ENCODE measurements at places on chromosomes 4 and X. TPM values are rescaled to one million over a fixed set of nuclear protein-coding genes. Genes with fewer than 3 reads are reported as not detected.

DNA sequence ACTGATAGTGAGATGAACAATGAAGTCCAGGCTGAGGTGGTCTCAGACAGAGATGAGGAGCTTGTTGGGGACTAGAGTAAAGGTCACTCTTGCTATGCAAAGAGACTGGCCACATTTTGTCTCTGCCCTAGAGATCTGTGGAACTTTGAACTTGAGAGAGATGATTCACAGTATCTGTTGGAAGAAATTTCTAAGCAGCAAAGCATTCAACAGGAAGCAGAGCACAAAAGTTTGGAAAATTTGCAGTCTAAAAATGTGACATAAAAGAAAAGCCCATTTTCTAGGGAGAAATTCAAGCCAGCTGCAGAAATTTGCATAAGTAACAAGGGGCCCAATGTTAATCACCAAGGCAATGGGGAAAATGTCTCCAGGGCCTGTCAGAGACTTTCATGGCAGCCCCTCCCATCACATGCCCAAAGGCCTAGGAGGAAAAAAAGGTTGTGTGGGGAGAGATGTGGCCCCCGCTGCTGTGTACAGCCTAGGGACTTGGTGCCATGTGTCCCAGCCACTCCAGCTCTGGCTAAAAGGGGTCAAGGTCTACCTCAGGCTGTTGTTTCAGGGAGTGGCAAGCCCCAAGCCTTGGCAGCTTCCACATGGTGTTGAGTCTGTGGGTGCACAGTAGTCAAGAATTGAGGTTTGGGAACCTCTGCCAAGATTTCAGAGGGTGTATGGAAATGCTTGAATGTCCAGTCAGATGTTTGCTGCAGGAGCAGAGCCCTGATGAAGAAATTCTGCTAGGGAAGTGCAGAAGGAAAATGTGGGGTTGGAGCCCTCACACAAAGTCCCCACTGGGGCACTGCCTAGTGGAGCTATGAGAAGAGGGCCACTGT is 262.8 kb downstream of the DKK2 start:
- no peak for ATAC-seq

GRCh38 chr4:56613101-56613862 is 67.8 kb downstream of the HOPX start:
- no peak for ATAC-seq

DNA sequence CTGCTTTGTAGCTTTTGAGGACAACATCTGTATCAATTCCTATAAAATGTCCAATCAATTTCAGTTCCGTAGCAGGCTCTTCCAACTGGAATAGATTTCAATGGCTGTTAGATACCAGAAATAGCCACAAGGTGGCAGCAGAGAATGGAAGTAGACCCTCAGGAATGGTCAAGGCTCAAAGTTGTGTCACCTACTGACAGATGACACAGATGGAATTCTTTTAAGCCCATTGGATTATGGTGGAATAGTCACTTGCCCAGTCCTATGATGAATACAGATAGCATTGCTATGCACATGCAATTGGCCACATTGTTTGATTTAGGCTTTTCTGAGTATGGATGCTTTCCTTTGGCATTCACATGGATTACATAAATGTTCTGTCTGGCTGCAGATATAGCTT is 130.4 kb upstream of the RADX start:
- ATAC-seq = no peak

- no peak for ATAC-seq
These were observed 118.9 kb downstream of the SORCS2 start for GRCh38 chr4:7311205-7311604.

- no peak for ATAC-seq
These were observed 38.7 kb downstream of the PPP1R2C start for GRCh38 chrX:42739258-42739657.

DNA sequence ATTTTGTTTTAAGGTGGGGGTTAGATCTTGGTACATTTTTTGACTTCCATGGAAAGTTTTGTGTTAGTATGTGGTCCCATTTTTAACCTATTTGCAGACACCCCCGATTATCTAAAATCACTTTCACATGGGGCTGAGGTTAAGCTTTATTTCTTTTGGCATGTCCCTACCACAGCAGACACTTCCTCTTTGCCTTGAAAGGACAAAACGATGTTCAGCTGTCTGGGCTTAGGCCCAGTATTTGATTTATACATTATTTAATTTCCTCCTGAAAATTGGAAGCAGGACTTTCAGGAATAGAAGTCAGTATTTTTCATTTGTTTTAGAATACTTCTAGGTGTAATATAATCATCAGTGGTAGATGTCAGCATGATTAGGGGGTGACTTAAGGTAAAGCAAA is 112.4 kb upstream of the SPRY1 start:
- no peak for ATAC-seq

GRCh38 chr4:5883916-5884315 is 9.0 kb downstream of the CRMP1 start:
- ATAC-seq = no peak

DNA sequence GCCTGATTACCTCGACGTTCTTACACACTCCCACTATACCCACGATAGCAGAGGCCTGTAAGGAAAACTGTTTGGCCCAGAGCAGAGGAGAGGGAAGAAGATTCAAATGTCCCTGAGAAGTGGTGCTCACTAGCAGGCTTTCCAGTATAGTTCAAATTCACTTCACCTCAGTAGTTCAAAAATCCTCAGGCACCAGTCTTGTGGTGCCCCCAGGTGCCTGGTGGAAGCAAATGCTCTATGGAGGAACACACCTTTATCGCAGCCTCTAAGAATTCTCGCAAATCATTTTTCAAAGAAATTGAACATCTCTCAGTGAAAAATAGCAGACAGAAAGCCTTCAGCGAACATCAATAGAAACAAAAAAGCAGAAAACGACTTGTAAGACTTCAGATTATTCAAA is 12.2 kb upstream of the MTMR1 start:
- ATAC-seq = peak; percentile 40

GRCh38 chr4:147488556-147488955 is 7.7 kb downstream of the EDNRA start:
- ATAC-seq = no peak

DNA sequence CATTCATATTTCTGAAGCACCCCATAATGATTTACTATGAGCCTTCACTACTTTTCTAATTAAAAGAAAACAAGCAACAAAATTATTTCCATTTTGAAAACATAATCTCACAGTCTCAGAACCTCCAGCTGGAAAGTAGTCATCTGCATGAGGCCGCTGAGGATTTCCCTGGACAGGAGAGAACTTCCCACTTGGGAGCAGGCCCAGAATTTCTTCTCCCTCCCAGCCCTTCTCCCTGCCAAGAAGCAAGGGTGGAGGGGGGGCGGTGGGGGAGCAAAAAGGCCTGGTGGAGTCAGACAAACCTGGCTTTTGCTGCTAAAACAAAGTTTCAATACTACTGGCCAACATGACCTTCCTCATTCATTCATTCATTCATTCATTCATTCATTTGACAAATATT is 167.3 kb downstream of the PJA1 start:
- ATAC-seq = no peak

DNA sequence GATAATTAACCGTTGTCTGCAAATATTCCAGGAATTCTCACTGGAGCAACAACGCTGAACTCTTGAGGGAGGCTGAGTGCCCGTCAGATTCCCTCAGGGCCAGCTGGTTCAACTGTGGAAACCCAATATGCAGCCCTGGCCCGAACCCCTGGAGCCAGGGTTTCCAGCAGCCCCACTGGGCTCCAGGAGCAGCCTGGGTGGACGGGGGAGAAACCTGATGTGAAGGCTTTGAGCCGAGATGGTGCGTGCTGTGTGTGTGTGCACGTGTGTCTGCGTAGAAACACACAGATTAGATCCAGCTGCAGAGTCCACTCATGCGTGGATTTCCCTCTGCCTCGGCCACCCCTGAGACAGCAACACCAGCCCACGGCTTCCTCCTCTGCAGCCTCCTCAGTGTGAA is 19.4 kb upstream of the SLC25A6 start:
- ATAC-seq = no peak

DNA sequence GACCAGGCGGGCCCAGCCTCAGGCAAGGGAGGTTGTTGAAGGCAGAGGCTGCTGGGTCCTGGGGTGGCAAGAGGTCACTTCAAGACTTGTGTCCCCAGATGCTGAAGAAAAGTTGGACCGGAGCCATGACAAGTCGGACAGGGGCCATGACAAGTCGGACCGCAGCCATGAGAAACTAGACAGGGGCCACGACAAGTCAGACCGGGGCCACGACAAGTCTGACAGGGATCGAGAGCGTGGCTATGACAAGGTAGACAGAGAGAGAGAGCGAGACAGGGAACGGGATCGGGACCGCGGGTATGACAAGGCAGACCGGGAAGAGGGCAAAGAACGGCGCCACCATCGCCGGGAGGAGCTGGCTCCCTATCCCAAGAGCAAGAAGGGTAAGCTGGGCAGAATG is 4.4 kb downstream of the PQBP1 start:
- no peak for ATAC-seq

- no peak for ATAC-seq
These were observed 37.9 kb downstream of the ARHGEF6 start for GRCh38 chrX:136742721-136743379.

DNA sequence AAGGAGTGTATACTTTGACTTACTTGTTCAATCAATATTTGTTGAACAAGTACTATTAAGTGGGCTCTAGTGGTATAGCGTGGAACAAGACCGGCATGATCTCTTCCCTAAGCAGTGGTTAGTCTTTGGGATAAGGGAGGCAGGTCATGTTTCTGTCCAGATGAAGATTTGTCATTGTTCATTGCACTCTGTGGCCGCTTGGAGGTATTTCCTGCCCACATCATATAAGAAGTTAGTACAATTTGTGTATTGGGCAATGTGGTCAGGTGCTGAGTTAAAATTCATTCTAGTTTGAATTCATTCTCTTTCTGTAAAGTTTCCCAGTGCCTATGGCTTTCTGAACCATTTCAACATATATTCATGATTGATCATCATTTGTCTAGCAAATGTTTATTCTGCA is 101.1 kb upstream of the SHISA3 start:
- no peak for ATAC-seq

- no peak for ATAC-seq
These were observed 1.0 kb upstream of the RELL1 start for GRCh38 chr4:37687194-37687562.

DNA sequence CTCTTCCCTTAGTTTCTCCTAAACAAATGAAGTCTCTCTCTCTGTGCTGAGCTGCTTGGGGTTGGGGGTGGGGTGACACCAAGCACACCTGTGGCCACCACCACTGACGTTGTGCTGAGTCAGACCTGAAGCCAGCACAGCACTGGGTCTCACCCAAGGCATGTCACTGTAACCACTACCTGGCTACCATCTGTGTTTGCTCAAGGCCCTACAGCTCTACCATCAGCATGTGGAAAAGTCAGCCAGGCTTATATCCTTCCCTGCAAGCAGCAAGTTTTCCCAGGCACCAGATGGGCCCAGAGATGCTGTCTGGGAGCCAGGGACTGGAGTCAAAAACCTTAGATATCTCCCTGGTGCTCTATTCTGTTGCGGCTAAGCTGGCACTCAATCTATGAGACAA is 6.9 kb downstream of the CXCL10 start:
- ATAC-seq = peak; percentile 75

DNA sequence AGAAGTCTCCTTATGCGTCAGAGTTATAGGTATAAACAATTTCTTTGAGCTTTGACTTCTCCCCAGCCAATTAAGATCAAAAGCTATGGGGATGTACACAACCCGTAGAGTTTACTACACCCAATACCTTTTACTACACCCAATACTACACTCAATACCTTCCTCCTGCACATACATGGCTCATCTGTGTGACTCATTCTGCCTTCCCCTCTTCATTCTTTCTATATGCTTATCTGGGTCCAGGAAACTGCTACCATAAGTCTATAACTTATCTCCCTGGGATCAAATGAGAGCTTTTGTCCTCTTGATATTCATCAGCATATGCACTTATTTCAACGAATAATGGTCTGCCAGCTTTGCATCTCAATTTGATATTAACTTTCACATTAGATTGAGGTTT is 28.2 kb downstream of the ANKRD50 start:
- ATAC-seq = peak; percentile 35

DNA sequence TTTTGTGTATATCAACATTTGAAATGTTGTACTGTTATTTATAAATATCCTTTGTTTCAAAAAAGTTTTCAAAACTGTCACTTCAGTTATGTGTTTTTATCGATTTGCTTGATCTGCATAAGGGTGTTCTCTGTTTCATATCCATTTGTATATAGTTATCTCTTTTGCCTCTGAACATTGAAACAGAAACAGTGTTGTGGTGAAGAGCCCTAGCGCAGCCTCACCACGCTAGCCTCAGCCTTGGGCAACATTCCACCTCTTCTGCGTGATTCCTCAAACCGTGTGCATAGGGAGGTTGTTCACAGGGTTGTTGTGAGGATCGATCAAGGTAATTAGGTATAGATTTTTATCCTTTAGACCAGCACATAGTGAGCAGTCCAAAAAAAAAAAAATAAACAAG is 287.0 kb upstream of the GALNT7 start:
- ATAC-seq = no peak

Gene ABCG2
- total RNA-seq = 0.56 TPM

Gene DRD5
- total RNA-seq = not detected

Gene SPANXN3
- not detected for total RNA-seq

Gene ETDB
- total RNA-seq = not detected

Gene FAM9B
- 0.11 TPM for total RNA-seq

Gene HSFX4
- not detected for total RNA-seq

Gene PABPC5
- total RNA-seq = not detected

Gene CXCL6
- not detected for total RNA-seq

Gene RNF128
- total RNA-seq = not detected

Gene TEX13D
- total RNA-seq = not detected

Gene TREX2
- total RNA-seq = 2.5 TPM

Gene PCSK1N
- 3.7 TPM for total RNA-seq

Gene ADGRG2
- not detected for total RNA-seq

Gene TACR3
- total RNA-seq = not detected

Gene SPRY1
- 76.0 TPM for total RNA-seq
